SIG-M5 (cell line): ENCODE measurements at places on chromosomes 7 and 10.

- DNase-seq: no peak
Observed at GRCh38 chr10:70954381-70955176, 66.2 kb upstream of the PCBD1 start.

GRCh38 chr7:149753375-149754233 is 19.8 kb downstream of the ZNF467 start:
- no peak for DNase-seq

GRCh38 chr7:69780379-69780778 is 182.1 kb downstream of the AUTS2 start:
- DNase-seq: no peak

- DNase-seq: no peak
Observed at GRCh38 chr7:76294344-76295024, 8.0 kb upstream of the HSPB1 start.

DNA sequence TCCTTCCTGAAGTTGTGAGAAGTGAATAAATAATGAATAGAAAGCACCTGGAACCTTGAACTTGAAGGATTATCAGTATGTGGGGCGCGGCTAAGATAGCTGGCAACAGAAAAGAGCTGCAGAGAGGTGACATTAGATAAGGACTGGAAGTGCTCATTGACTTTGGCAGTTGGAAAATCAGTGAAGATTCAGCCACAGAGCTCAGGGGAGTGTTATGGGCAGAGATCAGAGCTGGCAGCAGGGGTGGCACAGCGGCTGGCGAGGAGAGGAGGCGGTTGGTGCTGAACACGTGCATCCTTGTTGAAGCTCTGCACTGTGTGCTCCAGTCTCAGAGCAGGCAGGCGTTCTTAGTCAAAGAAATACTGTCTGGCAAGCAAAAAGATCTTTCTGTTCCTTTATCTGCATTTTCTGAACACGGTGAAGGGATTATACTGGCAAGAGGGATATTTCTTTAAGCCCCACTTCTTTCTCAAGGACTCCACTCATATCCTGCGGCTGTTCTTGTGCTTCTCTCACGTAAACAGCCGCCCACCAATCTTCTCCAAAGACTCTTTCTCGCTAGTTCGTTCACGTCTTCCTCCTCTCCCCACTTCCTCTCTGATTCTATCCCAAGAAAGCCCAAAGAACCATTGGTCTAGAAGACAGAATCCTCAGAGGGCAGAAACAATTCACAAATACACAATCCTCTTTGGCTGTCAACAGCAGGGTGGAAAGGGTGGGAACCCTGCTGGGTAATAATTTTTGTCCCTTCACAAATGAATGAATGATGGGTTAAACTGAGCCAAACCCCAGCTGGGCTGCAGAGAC is 38.6 kb upstream of the ADD3 start:
- DNase-seq: no peak

- no peak for DNase-seq
Observed at GRCh38 chr10:124745673-124746072, 1.5 kb upstream of the FAM53B start.

- DNase-seq: no peak
Observed at GRCh38 chr10:1486841-1487687, 250.3 kb downstream of the ADARB2 start.

GRCh38 chr10:122302315-122302714 is 31.2 kb downstream of the BTBD16 start:
- no peak for DNase-seq

DNA sequence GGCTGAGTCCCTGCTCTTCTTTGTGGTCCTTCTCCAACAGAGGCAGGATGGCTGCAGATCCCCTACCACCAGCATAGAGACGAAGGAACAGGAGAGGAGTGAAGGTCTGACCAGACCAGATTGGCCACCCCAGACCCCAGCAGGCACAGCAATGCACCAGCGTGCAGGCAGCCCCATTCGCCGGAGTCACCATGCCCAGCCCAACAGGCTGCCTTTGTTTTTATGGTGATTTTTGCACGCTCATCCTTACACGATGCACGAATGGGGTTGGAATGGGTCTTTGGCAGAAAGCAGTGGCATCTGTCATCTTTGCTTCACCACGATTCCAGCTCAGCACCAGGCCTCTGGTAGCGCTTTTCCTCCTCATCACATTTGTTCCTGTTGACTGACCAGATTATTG is 427.6 kb downstream of the INHBA start:
- DNase-seq: no peak

GRCh38 chr10:127997937-127998336 is 91.0 kb downstream of the PTPRE start:
- DNase-seq: no peak

DNA sequence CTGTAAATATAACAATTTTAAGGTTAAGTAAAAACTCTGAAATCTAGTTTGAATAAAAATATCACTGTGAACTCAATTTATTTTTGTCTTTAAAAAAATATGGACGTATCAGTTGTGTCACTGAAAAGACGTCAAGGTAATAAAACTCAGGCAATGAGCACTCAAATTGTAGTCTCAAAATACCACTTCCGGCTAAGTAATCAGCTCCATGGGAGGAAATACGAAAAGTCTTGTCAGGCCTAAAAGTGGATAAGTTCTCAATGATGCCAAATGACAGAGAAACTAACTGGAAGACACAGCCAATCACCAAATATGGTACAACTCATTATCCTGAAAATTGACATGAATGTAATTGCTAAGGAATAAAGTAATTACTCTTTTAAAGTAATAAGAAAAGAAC is 719 bp downstream of the CALN1 start:
- no peak for DNase-seq

GRCh38 chr7:146701166-146701565 is 584.6 kb downstream of the CNTNAP2 start:
- no peak for DNase-seq

DNA sequence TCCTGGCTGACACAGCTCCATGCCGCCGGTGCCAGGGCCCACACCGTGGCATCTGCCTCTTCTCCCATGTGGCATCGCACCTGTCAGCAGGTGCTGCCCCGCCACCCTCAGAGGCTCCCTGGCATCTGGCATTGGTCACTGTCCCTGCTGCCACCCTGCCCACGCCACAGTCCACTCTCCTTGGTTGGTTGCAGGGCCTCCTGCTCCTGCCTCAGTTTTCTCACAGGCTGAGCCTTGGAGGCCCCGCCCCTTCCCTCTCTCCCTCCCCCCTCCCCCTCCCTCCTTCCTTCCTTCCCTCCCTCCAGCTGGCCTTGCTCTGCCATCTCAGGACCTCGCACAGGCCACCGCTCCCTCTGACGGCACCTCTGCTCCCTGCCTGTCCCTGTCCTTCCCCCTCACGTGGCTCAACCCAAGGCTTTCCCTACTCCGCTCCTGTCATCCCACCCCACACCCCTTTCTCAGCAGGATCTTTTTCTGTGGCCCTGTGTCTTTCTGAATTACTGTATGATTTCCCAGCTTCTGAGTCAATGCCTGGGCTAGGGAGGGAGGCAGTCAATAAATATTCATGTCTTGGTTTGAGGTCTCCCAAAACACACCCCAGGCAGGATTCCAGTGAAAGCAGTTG is 87.4 kb downstream of the INPP5A start:
- DNase-seq: no peak

DNA sequence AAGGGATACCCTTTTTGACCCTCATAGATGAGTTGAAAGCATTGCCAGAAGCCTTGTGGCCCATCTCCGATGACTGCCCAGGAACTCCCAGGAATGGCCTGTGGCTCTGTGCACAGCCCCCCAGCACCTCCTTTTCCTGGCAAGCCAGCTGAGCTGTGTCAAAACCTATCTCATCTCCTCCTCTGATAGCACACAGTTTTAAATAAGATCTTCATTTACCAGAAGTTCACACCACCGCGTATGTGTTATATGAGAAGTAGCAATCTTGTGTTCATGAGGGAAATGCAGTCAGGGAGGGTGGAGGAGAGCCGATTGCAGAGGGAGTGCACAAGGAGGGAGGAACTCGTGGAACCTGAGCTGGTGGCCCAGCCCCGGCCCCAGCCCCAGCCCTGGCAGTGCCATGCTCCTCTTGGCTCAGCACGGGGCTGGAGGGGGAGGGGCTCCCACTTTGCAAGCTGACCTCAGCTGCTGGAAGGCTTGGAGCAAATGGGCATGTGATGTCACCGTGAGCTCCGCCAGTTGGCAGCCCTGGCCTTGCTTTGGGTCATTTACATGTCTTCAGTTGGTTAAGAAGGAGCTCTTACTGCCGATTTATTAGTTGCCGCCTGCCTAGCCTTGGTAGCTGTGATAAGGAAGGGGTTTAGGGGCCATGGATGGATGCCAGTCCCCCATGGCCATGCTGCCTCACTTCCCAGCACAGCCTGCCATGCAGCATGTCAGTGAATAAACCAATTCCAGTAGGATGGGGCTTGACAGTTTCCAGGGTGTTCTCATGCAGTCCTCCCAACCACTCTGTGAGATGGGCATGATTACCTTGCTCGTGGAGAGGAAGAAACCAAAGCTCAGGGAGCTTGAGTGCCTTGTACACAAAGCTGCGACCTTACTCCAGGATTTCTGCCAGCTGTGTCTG is 20.0 kb downstream of the UNC5B start:
- DNase-seq: no peak

DNA sequence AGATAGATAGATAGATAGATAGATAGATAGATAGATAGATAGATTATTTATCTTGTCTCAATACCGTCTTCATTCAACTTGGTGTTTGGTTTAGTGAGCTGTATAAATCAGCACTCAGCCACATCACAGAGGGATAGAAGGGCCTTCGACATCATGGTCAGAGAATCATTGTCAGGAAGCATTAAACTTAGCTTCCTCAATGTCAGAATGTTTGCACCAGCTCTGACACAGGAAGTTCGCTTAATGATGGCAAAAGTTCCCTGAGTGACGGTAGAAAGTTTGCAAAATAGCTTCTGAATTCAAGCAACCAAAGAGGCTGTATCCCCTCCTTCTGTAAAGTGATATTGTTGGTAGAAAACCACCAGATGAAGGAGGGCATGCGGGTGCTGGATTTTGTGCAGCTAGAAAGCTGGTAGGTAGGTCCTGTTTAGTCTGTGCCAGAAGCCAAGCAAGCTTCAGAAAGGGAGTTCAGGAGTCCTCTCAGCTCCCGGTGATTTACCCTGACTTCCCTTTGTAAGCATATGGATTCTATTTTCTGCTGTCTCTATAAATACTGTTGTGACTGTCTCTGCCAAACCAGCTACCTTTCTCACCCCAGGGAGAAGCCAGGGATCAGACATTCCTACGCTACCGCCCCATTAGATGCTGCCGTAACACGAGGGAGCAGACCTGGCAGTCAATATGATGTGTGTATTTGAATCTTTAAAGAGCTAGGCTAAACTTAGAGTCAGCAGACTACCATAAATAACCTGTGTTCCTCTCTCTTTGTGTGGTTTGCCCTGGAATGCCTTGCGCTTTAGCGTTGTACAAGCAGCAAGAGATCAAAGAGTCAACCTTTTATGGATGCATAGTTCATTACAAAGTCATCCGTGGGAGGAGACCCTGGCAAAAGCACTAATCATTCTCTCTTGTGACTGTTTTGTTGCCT is 200.5 kb upstream of the KIAA1217 start:
- no peak for DNase-seq

DNA sequence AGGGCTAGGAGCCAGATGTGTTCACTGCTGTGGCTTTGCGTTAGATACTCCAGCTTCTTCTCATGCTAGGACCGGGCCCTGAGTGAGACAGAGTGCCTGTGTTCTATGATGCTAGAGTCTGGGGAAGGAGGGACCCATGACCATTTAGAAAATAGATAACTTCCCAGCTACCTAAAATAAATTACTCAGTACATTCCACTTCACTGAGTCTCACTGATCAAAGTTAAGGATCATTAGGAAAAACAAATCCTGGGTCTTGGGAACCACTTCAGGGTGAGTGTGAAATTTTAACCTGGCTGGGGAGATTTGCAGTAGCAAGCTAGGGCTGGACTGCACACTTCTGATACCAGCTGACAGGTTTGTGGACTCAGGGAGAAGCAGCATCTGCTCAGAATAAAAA is 138.1 kb downstream of the EMX2 start:
- no peak for DNase-seq

DNA sequence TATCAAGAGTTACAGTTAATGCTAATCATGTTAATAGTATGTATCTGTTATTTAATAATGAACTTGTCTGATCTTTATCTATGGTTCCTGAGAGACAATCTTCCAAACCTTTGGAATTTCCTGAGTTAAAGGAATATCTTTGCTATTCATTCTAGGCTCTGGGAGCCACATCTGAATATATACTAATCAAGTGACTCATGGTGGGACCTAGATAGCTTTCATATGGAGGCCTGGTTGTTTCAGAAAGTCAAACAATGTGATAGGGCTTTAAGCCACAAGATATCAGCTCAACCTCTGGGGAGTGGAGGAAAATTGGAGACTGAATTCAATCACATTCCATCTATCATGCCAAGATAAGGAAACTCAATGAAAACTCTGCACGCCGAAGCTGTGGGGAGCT is 746.4 kb downstream of the TNS3 start:
- DNase-seq: no peak

DNA sequence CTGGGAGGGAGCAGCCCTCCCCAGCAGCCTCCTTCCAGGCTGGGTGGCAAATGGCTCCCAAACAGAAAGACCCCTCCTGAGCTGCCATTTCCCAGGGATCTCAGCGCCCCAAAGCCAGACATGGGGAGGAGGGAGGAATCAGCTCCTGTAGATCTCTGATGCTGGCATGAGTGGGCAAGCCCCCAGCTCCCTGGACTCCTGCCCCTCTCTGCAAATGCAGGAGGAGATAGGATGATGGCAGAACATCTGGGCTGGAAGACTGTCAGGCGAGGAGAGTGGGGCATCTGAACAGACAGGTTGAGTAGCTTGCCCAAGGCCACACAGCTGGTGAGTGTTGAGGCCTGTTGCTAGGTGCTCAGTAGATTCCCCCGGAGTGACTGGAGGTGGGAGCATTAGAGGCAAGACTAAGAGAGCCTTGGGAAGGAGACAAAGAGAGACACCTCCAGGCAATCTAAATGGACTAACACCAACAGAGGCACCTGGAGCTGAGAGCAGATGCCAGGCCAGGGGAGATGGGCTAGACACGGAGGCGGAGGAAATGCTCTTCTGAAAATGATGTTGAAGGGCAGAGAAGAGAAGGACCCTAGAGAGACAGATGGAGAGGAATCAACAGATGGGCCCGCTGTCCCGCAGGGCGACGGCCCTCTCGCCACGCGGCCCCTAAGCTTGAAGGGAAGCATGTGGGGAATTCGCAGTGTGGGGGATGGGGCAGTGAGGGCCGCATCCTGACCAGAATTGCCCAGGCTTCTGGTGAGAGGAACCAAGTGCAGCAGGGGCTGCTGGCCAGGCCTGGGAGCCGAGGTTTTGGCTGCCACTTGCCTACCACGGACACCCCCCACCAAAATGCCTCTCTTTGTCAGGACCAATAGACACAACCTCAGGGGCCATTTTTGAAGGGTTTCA is 84.8 kb upstream of the LRRC4 start:
- no peak for DNase-seq

GRCh38 chr10:48996-49395 is at the start of gene TUBB8:
Gene TUBB8, minus strand, starts transcription at chr10:49296. Its CDS starts 58 bp downstream, at chr10:49238.
- no peak for DNase-seq

GRCh38 chr10:8616166-8616565 is 561.7 kb downstream of the GATA3 start:
- DNase-seq: no peak

GRCh38 chr7:130263130-130263529 is 3.5 kb upstream of the CPA2 start:
- DNase-seq: no peak

GRCh38 chr7:26694141-26694540 is 170.2 kb downstream of the SKAP2 start:
- DNase-seq: no peak
